Fibroblast of skin of scalp (primary cell): ENCODE measurements at places on chromosomes 1 and 21.

- DNase-seq: peak; percentile 22
These were observed 121.3 kb downstream of the SEC16B start for GRCh38 chr1:177848577-177848976.

GRCh38 chr1:10338047-10338446 lies 60.8 kb upstream of the PGD start:
- peak; percentile 52 for DNase-seq

- DNase-seq: peak; percentile 27
These were observed 843 bp downstream of the DIP2A start for GRCh38 chr21:46459356-46460112.

GRCh38 chr1:58620259-58620658 lies 43.2 kb upstream of the TACSTD2 start:
- no peak for DNase-seq

DNA sequence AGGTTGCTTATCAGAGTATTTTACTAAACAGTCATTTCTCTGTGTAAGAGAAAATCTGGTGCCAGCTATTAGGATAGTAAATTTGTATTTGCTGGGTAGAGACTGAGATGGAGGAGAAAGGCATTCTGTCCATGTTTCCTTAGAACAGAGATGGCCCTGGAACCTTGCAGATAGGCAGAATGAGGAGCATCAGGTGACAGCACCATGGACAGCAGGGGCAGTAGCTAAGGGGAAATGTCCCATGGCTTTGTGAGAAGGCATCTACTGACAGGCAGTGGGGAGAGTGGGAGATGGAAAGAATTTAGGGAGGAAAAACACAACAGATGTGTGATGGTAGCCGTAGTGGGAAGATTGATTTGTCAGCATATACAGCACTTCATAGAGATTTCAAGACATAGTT lies 105.0 kb downstream of the PRRX1 start:
- peak; percentile 19 for DNase-seq
